ENCODE measurements at places on chromosomes 7 and 10.

DNA sequence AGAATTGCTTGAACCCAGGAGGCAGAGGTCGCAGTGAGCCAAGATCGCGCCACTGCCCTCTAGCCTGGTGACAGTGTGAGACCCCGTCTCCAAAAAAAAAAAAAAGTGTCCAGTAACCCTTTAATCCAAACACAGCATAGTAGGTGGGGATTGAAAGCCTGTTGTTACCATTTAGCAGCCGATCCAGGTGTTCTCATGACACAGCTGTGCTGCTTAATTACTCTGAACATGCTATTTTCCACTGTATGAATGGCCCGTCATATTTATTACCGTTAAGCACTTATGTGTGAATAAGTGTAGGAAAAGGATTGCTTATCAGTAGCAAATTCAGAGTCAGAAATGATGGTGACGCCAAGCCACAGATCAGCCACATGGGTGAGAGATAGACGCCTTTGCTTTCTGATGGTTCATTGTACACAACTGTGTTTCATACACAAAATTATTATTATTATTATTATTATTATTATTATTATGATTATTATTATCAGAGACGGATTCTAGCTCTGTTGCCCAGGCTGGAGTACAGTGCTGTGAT lies 11.6 kb upstream of the ORAI2 start:
- DNase-seq, result peak; percentile 85

DNA sequence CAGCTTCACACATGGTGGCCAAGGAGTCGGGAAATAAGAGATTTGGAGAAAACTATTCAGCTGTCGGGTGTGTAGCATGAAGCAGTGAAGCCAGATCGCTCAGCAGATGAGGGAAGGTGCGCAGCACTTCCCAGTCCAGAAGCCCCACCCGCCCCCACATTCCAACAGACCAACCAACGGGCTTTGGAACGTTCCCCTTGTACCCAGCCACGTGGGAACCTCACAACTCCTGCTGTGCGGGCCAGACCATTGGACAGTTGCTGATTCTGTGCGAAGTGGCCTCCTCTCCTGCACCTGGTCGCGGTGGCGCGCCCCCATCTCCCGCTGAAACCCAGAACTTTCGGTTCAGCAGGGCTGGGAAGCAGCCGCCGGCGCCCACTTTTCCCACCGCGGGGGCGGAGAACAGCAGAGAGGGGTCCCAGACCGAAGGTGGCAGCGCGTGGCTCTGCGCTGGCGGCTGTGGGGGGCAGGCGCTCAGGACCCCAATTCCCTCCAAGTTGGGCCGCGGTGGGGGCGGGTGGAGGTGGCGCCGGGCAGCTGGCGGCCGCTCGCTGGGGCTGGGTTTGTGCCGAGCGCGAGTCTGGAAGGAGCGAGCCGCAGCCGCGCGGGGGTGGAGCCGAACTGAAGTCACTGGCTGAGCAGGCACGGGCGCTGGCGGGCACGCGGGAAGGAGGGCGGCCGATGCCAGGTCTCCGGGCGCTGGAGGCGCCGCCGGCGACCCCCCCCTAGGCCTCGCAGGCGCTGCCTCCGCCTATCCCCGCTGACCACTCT lies 1301.5 kb upstream of the SORCS1 start:
- peak; percentile 50 for DNase-seq

DNA sequence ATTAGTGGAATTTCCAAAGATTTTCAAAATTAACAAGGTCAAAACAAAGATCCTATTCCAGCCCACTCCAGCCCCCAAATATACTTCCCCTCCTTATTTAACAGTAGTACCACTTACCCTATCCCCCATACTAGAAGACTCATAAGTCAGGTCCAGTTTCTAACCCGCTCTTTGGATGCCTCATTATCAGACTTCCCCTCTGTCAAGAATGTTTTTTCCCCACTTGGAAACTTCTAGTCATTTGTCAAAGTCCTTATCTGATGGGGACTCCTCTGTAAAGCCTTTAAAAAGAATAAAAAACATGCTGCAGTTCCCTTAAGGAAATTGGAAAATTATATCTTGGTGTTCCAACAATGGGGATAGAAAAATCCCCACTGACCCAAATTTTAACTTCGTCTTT lies 70.1 kb downstream of the IMMP2L start:
- DNase-seq, result peak; percentile 24

- DNase-seq, result no peak
Observed at GRCh38 chr7:40645197-40645596, 510.4 kb downstream of the SUGCT start.

- peak; percentile 41 for DNase-seq
Observed at GRCh38 chr10:70528741-70529362, 50.3 kb downstream of the PALD1 start.

GRCh38 chr7:80611779-80612178 lies 26.7 kb upstream of the CD36 start:
- DNase-seq, result peak; percentile 56

GRCh38 chr10:5274795-5275194 lies 78.2 kb downstream of the AKR1C4 start:
- DNase-seq, result no peak

DNA sequence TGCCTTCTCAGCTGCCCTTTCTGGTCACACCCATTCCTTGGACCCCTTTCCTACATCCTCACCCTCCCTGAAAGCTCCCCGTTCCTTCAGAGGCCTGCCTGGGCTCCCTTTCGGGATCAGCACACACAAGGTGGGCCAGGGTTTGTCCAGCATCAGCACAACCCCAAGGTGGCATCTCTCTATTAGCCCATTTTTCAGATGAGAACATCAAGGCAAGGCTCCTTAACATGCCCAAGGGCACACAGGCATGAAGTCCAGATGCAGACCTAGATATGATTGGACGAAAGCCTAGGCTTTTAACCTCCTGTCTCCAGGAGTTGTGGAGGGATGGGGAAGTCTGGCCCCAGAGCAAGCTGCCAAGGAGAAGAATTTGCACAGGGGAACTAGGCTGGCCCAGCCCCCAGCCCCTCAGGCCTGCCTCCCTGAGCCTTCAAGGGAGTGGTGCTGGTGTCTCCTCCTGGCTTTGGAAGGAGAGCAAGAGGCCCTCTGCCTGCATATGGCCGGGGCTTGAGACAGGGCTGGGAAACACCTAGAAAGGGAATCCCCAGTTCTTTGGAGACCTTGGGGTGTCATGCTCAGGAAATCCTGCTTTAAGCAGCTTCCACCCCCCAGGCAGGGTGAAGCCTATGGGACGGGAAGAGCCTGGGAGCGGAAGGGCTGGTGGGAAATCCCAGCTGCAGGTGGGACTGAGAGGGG lies 9.0 kb upstream of the VSIR start:
- no peak for DNase-seq

- DNase-seq, result no peak
Observed at GRCh38 chr10:57333880-57334279, 933.8 kb downstream of the IPMK start.

GRCh38 chr7:142813699-142814098 lies 41.2 kb upstream of the EPHB6 start:
- no peak for DNase-seq

GRCh38 chr7:23894892-23895569 lies 185.0 kb downstream of the STK31 start:
- no peak for DNase-seq

- no peak for DNase-seq
Observed at GRCh38 chr7:107939573-107940489, 48.8 kb downstream of the DLD start.

GRCh38 chr10:62186999-62187675 lies 81.5 kb downstream of the RTKN2 start:
- DNase-seq, result no peak

DNA sequence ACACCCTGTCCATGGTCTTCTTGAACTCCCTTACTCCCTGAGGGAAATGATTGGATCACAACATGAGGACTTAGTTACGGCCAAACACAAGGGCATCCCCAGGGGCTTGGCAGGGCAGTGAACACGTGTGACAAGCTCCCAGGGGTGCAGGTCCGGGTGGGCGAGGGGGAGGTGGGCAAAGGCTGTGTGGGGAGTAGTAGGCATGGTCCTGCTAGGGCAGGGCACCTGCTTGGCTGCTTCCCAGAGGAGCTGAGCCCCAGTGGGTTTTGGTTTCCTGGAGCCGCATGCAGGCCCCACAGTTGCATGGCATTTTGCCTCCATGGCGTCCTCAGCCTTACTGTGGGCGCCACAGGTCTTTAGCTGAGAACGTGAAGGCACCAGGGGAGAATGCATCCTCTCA lies 46.6 kb upstream of the ZNF32 start:
- no peak for DNase-seq

GRCh38 chr10:79490400-79491142 lies 21.8 kb upstream of the EIF5AL1 start:
- no peak for DNase-seq

DNA sequence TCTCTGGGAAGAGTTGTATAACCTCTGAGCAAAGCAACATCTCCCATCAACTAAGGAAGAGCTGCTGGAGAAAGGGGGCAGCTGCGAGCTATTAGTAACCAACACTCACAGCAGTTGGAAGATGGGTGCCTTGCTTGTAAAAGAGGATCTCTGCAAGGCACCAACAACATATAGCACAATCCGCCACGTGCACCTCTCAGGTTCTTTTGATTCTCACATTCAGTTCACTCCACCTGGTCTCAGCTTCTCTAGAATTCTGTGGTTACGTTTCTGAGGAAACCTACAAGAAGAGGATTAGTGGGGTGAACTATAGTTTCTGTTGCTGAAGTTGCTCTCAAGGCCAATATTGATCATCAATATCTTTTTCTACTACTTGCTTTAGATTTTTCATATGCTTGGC lies 117.1 kb downstream of the RPS24 start:
- DNase-seq, result no peak

DNA sequence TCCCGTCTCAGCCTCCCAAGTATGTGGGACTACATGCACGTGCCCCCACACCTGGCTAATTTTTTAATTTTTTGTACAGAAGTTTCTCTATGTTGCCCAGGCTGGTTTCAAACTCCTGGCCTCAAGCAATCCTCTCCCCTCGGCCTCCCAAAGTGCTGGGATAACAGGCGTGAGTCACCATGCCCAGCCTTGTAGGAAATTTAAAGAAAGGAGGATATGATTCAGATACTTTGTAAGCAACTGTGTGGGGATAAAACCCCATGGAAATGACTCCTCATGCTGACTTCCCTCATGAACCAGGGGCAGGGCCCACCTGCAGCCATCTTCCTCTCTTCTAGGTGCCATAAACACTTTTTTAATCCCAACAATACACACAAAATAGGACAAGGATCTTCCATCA lies 50.2 kb downstream of the APBB1IP start:
- DNase-seq, result no peak

GRCh38 chr7:2610898-2611297 lies 20.9 kb upstream of the TTYH3 start:
- no peak for DNase-seq

DNA sequence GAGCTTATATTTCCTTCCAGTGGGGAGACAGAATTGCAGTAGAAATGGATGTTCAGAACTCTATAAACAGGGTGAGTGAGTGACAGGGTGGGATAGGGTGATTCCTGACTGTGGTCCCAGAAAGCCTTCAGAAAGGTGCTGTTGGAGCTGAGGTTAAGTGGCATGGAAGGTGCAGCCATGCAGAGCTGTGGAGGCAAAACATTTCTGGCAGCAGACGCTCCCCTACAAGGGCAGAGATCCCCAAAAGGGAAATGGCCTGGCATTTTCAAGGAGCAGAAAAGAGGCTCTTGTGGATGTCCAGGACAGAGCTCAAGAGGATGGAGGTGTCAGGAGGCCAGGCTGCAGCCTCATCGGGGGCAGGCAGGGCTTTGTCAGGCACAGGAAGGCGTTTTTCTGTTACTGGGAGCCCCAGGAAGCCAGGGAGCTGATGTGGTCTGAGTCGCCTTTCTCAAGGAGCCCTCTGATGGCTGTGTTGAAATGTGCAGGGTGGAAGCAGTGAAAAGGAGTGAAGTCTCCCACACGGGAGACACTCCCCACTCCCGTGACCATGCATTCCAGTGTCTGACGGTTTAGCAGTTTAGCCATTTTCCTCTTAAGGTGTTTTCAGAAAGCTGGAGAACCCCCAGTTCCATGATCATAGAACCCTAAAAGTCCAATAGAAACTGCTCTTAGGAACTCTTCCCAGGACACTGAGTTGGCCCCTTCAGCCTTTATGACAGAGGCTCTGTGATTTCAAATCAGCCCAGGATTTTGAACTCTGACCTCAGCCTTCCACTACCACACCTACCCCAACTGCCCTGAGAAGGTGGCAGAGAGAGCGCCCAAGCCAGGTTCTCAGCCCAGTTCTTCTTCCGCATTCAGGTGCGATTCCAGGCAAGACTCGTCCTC lies 96.2 kb downstream of the C10orf105 start:
- peak; percentile 34 for DNase-seq

GRCh38 chr7:127865466-127865865 lies 165.8 kb downstream of the LRRC4 start:
- no peak for DNase-seq

GRCh38 chr10:67696029-67696428 lies at the start of gene CTNNA3:
Gene CTNNA3, minus strand, starts transcription at chr10:67696195.
- DNase-seq, result no peak

GRCh38 chr7:150663802-150664494 lies 21.6 kb upstream of the GIMAP2 start:
- DNase-seq, result no peak

DNA sequence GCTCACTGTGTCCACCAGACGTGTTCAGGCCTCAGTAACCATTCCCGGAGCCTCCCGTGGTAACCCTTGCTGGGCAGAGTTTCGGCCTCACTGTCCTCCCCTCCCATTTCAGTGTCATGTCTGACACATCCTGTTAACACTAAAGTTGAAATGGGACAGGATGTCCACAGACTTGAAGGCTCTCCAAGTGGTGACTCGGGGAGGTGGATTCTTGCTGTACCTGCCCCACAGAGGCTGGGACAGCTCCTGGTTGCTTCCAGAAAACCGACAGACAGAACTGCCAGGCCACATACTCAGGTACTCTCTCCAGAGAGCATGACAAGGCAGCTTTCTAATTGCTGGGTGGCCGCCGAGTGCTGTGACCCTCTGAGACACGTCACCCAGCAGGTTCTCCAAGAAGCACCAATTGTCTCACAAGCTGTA lies 17.9 kb upstream of the CYTH3 start:
- no peak for DNase-seq

GRCh38 chr7:69929622-69930021 lies 331.3 kb downstream of the AUTS2 start:
- DNase-seq, result no peak

DNA sequence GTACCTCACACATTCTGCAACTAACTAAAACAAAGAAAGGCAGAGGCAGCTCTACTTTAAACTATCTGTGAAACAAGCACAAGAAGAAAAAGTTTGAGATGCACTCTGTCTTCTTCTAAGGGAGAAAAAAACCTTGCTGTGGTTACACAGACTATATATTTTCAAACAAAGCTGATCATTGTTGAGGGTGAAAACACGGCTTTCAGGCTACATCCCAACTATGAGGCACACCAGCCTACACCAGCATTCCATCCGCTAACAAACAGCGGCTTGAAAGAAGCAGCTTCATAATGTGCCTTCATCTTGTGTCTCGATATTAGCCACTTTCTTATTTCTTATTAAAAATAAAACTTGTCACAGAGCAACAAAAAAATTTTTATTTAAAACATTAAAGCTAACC lies 79.1 kb downstream of the USP6NL start:
- DNase-seq, result no peak

- DNase-seq, result no peak
Observed at GRCh38 chr10:66564287-66564686, 361.5 kb upstream of the LRRTM3 start.

DNA sequence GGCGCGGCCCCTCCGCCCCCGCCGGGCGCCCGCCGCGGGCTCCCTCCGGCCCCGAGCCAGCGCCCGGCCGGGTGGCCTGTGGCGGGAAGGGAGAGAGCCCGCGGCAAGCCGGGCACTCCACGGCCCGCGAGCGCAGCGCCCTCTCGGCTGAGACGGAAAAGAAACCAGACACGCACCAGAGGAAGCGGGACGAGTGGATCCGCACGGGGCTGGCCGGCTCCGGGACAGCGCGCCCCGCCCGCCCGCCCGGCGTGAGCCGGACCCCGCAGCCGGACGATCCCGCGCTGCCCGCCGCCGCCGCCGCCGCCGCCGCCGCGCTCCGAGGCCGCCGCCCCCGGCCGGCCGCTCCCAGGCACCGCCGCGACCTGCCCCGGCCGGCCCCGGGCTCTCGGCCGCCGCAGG lies 300 bp downstream of the ARHGAP21 start:
- DNase-seq, result peak; percentile 23

Measured in hematopoietic multipotent progenitor cell treated with erythropoietin and hydrocortisone succinate and interleukin-3 and kit ligand, for 8 days (in vitro differentiated cells).